Fibroblast of gingiva (primary cell): ENCODE measurements at places on chromosomes 12 and 14.
A peak's percentile ranks its signal among the peaks of the same experiment; 100 is the strongest.

DNA sequence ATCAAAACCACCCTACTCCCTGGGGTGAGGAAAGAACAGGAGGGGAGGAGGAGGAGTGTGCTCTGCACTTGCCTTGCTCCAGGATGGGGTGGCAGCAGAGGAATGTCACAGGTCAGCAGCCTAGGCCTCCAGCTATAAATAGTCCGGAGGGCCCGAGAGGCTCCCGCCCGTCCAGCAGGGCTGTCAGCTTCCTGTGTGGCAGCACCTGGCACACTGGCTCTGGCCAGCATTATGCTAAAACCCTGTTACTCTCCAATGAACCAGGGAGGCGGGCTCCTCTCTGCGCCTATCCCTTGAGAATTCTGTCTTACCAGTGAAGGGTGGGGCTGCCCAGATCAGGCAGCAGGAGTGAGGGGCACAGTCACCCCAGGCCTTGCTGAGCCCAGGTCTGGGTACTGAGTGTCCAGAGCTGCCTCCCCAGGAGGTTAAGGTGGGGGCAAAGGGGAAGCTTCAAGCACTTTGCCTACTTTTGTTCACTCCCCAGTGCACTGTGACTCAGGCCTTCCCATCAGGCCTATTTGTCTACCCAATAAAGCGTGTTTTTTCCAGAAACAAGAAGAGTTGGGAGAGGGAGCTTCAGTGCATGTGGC is 1.2 kb upstream of the COX14 start:
- peak; percentile 78 for DNase-seq

DNA sequence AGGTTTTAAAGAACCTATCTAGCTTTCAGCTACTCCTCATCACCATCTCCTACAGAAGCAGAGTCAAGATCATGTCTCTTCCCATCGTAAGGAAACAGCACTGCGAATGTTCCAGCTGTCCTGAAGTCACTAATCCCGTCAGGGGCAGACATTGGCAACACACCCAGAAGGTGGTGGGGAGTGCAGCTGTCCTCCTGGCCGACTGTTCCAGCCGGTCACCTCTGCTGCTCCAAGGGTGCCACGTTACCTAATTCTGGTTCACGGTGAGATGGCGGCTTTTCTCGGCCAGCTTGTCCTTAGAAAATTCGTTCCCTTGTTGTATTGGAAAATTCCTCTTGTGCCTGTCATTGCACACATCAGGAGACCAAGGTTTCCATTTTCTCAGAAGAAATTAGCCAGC is 196.2 kb downstream of the ZFP36L1 start:
- no peak for DNase-seq

- DNase-seq, result no peak
Observed at GRCh38 chr12:219891-220352, 6.0 kb upstream of the SLC6A12 start.

- DNase-seq, result no peak
Observed at GRCh38 chr12:53480491-53481442, 18.5 kb downstream of the MAP3K12 start.

- no peak for DNase-seq
Observed at GRCh38 chr14:50786751-50787464, 44.1 kb downstream of the NIN start.

DNA sequence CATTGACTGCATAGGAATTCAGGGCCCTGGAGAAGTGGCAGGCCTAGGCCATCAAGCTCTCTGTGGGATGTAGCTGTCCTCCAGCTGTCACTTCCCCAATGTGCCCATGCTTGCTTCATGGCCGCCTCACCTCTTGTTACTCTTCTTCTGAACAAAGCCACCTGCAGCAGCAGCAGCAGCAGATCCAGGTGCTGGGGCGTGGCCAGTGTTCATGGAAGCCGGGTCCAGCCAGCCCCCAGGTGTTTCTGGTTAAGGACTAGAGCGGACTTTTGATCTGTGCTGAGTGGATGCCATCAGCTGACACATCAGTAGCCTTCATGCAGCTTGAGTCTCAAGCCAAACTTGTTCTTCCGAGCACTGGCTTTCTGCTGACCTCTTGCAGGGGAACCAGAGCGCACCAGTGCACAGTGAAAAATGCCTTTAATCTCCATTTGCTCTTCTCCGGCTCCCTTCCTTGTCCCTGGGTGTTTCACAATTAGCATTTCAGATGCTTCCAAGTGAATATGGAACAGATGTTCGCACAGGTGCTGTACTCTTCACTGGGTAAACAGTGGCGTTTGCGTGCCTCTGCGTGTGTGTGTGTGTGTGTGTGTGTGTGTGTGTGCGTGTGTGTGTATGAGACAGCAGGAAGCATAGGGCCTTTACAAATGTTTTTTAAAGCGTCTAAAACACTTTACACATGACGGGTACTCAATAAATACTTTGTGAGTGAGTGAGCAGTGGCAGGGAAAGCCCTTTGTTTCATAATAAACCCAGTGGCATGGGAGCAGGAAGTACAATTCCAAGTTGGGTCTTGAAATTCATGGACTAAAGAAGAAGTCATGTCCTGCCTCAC is 20.1 kb downstream of the TPCN1 start:
- peak; percentile 91 for DNase-seq

DNA sequence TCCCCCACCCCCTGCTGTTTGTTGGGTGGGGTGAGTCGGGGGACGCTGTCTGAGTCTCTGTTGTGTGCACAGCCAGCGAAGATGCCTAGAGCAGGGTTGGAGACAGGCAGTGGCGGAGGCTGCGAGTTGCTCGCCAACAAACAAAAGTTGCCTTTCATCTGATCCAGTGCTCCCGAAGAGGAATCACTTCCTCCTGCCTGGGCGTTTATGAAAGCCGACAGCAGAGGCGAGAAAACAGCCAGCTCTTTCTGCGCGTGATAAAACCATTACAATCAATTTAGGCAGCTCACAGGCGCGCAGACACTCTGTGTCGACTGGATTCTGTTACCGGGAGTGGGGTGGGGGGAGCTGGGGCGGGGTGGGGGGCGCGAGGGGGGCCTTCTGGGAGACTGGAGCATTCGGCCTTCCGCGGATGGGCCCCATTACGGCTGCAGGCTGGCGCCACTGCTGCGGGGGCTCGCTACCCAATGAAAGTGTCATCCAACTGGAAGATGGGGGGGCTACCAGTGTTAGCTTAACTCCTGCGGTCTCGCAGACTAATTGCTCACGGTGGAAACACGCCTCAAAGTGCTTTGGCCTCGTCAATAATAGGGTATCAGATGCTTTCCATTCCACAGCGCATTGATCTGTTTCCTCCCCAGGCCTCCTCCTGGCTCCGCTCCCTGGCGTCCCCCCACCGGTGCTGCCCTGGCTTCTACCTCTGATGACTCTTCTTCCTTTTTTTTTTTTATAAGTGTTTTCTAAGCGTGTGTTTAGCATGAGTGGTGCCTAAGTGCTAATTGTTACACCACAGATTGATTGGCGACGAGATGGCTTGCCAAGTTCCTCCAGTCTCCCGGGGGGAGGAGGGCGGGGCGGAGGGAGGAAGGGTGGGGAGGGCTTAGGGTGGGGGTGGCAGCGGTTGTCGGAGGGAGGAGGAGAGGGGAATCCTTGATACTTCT is 678.4 kb downstream of the MED13L start:
- no peak for DNase-seq

DNA sequence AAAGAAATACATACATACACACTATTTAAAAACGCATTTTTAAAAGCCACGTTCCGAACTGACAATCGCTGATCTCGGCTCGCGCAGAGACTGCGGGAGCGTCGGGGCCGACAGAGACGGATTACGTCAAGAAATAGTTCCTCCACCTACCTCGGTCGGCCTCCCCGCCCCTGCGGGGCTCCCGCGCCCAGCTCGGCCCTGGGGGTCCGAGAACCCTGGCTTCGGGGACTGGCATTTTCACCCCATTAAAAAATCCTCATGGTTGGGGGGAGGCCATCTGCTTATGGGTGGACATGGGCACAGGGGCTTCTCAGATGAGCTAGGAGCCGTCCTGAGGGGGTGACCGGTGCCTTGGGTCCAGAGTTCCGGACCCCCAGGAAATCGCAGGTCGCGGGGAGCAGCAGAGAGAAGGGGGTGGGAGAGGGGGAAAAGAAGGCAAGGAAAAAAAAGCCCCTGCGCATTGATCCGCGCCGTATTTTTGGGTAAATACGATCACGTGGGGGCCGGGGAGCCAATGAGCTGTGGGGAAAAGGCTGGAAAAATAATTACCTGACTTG is 324 bp upstream of the HOXC9 start:
- DNase-seq, result peak; percentile 22

DNA sequence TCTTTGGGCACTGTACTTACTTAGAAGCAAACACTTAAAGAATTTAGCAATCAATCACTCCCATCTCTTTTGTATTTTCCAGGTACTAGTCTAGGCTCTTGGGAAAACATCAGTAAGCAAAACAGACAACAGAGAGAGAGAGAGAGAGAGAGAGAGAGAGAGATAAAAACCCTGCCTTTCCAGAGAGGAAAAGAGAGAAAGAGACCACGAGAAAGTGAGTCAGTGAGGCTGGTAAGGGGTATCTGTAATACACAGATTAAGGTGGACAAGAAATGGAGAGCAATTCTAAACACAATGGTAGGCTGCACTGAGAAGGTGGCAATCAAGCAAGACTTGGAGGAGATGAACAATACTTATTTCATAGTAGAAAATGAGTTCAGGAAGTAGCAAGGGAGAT is 119.9 kb upstream of the OVCH1 start:
- DNase-seq, result no peak

DNA sequence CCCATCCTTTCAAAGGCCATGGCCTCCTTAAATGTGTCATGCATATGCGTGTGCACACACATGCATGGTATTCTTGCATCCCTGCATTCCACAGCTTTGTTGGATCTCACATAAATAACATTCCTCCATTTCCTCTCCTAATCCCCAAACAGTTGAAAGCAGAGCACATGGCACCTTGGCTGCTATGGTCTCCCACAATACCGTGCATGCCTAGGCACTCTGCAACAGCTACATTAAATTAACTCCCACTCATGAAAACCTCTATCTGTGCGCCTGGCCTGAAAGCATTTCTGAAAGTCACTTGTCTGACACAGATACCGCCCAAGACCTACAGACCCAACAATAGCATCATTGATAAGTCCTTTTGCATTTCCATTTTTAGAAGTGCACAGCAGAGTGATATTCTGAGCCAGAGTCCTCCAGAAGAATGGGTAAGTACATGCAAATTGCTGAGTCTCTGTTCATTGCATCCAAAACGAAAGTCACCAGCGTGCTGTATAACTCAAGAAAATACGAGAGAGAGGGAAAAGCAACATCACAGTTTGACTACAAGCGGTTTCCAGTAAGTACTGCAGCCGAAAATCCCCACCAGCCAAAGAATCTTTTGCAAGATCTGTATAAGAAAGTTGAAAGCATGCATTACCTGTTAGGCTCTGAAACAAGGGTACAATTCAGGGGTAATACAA is 436 bp downstream of the ASB2 start:
- no peak for DNase-seq

GRCh38 chr12:130158754-130159059 is 3.6 kb upstream of the FZD10 start:
- DNase-seq, result no peak

GRCh38 chr12:63766498-63766897 is 13.2 kb upstream of the RXYLT1 start:
- DNase-seq, result no peak

GRCh38 chr12:57238854-57239554 is 9.5 kb downstream of the SHMT2 start:
- DNase-seq, result peak; percentile 85

- DNase-seq, result no peak
Observed at GRCh38 chr12:120142231-120142877, 25.8 kb upstream of the RAB35 start.

DNA sequence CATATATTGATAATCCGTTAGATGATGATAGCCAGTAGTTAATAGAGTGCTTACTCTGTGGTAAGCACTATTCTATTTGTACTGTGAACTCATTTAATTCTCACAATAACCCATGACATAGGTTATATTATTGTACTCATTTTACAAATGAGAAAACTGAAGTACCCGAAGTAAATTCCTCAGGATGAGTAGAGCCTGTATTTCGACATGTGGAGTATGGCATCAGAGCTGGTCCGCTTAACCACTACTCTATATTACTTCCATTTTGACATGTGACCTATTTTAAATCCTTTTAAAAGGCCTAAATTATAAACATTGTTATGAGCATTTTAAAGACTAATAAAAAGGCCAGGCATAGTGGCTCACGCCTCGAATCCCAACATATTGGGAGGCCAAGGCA is 8.0 kb upstream of the RAP1B start:
- no peak for DNase-seq

DNA sequence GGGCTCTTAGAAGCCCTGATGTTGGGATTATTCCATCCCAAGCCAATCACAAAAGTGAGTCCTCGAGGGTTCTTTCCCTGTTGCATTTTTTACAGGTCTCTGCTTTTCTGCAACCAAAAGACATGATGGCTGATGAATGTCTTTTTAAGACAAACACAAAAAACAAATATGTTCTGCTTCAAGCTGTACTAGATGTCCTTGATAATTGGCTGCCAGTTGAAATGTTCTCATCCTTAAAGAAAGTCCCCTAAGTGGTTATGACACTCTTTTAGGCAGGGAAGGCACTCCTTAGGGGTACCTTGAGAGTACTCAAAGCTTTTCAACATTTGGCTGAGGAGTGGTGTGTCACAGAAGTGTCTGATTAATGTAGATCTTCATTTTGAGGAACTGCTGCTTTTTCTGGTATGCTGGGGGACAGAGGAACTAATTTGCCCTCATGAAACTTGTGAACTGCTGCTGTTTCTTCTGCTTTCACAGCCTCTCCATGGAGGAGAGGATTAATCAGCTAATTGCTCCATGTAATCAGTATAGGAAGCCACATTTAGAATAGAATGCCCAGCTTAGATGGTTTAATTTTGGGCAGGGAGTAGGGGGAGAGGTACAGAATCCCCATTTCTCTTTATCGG is 22.8 kb upstream of the IGF1 start:
- no peak for DNase-seq

- DNase-seq, result no peak
Observed at GRCh38 chr12:65968359-65968758, 144.1 kb downstream of the HMGA2 start.

DNA sequence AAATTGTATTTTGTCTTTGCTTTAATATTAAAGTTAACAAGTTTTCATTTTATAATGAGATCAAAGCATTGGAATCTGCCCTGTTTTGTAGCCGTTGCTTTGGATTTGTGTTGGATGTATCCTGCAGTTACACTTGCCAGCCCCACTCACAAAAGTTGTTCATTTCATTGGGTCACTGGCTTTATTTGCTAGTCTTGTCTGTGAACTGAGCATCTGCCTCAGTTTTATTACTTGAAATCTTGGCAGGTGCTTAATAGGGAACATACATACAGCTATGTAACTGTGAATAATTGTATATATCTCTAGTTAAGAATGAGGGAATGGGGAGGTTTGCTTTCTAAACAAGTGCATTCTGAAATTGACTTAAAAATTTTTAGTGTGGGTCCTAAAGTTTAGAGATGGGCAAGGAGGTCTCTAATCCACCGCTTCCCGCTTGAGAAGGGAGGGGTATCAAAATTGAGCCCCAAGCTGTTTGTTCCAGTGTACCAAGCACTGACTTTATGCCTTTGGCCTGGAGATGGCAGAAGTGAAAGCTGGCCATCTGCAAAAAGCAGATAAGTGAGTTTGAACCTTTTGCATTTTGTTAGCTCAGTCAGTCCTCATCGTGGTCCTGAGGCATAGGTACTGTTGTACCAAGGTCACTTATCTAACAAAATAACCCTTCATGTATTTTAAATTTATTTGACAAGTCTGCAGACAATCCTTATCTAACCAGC is 9.3 kb downstream of the EIF5 start:
- DNase-seq, result no peak
